Activated CD8-positive, alpha-beta memory T cell treated with anti-CD3 and anti-CD28 coated beads for 48 hours (primary cell): ENCODE measurements at places on chromosomes 7 and 10.

GRCh38 chr10:78960316-78960800 lies 108.4 kb upstream of the ZMIZ1 start:
- no peak for DNase-seq

DNA sequence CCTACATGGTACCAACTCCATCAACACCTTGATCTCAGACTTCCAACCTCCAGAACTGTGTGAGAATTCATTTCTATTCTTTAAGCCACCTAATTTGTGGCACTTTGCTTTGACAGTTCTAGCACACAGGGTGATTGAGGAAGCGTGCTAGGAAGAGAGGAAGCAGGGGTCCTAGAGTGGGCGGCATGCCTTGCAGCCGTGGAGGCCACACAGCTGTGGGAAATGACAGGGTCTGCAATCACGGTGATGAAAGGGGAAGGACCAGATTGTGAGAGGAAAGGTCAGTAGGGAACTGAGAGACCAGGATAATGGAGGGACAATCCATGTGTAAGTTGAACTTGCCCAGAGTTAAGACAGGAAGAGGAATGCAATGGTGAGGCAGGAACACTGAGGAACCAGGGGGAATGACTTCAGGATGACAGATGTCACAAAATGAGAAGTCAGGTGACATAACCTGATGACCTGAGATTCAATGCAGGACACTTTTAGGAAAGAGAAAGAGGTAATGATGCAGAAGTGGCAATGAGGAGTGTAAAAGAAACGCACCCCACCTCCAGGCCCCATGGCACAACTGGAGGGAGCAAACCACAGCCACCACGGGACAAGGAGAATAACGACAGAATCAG lies 87.3 kb upstream of the PIK3CG start:
- DNase-seq, result no peak

- DNase-seq, result no peak
Observed at GRCh38 chr7:47577321-47577919, 4.5 kb downstream of the TNS3 start.

DNA sequence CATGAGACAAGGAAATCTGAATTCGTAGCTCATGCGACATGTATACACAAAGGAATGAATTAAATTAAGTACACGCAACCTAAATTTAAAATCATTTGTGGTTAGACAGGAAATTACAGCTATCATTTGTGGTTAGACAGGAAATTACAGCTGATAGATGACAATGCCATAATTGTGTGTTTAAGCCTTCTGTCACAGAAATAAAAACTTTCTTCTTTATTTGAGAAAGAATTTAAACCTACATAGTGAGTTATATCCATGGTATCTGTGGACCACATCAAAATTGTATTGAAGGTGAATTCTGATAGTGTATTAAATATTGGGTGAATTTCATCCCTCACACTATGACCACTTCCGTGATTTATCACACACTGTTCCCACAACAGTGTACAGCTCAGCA lies 362.9 kb downstream of the MAGI2 start:
- DNase-seq, result no peak

DNA sequence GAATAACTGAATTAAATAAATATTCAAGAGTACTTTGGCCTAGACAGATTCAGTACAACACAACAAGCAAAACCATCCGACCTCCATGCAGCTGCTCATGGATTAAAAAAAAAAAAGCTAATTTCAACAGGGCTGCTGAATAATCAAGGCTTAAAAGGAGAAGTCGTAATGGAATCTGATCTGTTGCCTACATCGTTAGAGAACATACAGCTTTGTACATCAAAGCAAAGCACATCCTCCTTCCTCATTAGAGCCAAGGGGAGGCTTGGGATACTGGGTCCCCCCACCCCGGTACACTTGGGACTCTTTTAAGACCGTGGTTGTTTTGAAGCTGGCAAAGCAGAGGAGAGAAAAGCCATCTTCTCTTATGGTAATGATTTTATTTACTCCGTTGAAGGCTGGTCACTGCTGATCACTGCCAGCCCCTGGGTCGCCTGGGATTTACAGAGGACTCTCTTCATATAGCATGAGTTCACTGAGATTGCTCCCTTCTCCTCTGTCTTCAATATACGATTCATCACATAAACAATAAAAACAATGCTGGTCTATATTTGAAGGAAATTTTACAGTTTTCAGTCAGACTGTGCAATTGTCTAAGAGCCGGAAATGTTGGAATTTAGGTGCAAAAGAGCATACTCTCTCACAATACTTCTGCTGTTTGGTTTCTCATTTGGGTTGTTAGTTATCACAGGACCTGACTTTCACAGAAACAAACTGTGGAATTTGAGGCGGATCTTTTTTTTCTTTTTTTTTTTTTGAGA lies 148.8 kb downstream of the FAM107B start:
- DNase-seq, result no peak

GRCh38 chr10:14772399-14772798 lies 2.3 kb downstream of the FAM107B start:
- DNase-seq, result no peak

GRCh38 chr7:57308631-57309408 lies 141.2 kb upstream of the ZNF716 start:
- no peak for DNase-seq

- DNase-seq, result no peak
Observed at GRCh38 chr10:44132361-44133289, 252.3 kb downstream of the CXCL12 start.

- DNase-seq, result no peak
Observed at GRCh38 chr7:77537778-77538280, 734 bp downstream of the PTPN12 start.

DNA sequence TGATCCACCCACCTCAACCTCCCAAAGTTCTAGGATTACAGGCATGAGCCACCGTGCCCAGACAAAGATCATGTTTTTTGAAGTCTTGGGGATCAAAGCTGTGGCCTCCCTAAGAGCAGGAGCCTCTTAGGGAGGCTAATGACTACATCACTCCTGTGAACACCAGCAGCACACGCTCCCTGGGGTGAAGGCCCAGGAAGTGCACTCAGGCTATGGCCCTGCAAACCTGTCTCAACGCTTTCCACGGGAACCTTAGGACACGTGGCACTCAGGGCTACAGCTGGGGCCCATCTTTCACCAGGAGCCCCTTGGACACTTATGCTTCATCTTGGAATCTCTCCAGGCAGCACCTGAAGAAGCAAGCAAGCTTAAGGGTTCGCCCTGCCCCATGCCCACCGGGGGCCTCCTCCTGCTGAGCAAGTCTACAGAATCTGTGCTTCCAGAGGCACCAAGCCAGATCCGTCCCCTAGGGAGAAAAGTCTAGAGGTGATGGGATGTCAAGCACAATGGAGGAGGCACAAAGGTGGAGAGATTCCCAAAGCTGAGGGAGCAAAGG lies 18.4 kb downstream of the VSTM4 start:
- DNase-seq, result no peak

DNA sequence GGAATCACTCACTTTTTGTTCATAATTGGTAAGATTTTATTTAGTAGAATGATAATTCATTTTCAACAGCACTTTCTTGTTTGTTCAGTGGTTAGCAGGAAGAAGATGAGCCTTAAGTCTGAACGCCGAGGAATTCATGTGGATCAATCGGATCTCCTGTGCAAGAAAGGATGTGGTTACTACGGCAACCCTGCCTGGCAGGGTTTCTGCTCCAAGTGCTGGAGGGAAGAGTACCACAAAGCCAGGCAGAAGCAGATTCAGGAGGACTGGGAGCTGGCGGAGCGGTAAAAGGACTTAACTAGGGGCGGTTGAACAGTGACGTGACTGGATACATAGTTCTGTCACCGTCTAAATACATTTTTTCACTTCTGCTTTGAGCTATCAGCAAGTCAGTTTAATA lies 31.3 kb downstream of the RABGEF1 start:
- no peak for DNase-seq

GRCh38 chr10:82319074-82319473 lies 444.1 kb downstream of the NRG3 start:
- no peak for DNase-seq
